ENCODE measurements at places on chromosomes 11 and 22.
A peak's percentile ranks its signal among the peaks of the same experiment; 100 is the strongest.

- DNase-seq = no peak
Measured at GRCh38 chr11:133776671-133777367, 68.5 kb downstream of the SPATA19 start.

DNA sequence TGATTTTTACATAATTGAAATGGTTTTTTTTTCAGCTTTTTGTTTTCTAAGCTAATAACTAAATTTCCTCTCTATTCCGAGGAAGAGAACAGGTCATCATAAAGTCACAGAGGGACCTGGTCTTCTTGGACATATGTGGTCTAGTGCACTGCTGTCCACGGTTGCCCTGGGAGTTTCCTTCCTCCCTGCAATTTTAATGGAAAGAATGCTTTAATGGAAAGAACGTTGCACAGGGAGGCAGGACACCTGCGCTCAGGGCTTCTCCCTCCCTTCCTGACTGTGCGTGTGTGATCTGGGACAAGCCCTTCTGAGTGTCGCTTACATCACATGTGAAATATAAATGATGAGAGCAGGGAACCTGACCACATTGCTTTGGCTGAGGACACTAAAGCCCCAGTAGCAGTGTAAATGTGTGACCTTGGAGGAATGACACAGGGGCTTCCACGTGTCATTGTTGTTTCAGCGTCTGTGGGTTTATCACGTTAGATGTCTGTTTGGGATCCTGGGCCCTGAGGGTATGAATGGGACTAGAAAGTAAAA is 93.2 kb downstream of the AMOTL1 start:
- DNase-seq = no peak

DNA sequence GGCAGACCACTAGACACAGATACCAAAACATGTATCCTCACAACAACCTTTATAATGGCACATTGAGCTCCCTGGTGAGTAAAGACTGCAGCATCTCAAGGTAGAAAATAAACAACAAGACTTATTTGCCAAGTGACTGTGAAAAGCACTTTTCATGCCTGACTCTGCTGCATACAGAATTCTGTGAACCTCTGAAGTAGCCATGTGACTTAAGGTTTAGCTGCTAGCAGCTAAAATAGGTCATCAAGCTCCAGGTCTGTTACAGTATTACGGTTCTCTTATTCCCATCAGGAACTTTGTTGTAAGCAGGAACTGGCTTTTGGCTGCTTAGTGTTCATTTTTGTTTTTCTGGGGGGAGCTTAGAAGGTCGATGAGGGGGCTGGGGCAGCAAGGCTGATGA is 139.4 kb downstream of the PAX6 start:
- DNase-seq = no peak

- no peak for DNase-seq
Measured at GRCh38 chr11:78698612-78699011, 123.9 kb upstream of the NARS2 start.

DNA sequence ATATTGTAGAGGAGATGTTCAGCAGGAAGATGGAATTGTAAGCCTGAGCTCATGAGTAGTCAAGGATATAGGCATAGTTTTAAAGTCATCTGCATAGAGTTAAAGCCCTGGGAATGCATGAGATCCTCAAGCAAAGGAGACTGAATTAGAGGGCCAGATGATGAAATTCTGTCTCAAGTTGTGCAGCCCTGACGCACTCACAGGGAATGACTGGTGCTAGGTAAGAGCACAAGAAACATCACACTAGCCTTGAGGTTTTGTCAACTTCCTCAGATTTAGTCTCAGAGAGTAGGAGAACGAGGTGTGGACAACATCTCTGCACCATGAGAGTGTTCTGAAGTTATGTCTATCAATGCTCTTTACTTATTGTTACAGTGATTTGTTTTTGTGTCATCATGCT is 5.8 kb downstream of the RAB38 start:
- no peak for DNase-seq

DNA sequence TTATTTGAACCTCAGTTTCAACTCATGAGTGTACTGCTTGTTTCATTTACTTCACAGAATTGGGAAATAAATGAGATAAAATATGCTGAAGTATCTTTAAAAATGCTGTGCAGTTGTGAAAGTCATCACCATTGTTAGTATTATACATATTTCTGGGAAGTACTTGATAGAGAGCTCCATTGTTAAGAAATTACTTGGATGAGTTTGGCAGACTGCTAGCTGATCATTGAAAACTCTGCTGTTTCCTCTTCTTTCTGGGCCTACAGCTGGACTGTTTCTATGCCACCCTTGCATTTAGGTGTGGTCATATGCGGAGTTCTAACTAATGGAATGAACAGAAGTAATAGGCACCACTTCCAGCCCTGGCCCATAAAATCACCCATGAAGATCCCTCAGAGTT is 10.0 kb downstream of the SIK2 start:
- DNase-seq = no peak

GRCh38 chr11:75031771-75032549 is 43.2 kb downstream of the NEU3 start:
- peak; percentile 60 for DNase-seq

DNA sequence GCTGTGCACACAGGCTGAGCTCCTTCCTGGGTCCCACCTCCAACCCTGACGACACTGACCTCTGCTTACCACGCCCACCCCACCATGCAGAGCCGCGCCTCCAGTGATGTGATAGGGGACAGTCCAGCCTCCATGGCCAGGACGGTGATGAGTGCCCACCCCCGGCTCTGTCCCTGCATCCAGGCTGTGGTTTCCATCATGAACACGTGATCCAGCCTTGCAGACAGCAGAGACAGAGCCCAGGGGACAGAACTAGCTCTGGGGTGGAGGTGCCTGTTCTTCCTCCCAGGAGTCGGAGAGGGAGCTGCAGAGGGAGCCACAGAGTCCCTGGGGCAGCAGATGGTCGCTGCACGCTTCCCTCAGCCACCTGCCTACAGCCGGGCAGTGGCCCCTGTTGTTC is 42.6 kb upstream of the IGSF9B start:
- DNase-seq = no peak

GRCh38 chr22:49957826-49958365 is 2.7 kb upstream of the PIM3 start:
- no peak for DNase-seq
